ENCODE measurements at places on chromosomes 16 and 17.

GRCh38 chr16:84312783-84313382 is 18.2 kb downstream of the WFDC1 start:
- DNase-seq, result no peak

DNA sequence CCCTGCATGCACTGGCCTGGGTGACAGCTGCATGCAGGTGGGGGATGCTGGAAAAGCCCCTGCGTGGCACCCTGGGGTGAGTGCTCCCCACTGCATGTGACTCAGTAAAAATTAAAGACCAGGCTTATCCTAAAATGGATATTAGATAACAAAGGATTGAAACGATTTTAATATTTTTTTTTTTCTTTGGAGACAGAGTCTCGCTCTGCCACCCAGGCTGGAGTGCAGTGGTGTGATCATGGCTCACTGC is 334.9 kb downstream of the C16orf95 start:
- DNase-seq, result no peak

DNA sequence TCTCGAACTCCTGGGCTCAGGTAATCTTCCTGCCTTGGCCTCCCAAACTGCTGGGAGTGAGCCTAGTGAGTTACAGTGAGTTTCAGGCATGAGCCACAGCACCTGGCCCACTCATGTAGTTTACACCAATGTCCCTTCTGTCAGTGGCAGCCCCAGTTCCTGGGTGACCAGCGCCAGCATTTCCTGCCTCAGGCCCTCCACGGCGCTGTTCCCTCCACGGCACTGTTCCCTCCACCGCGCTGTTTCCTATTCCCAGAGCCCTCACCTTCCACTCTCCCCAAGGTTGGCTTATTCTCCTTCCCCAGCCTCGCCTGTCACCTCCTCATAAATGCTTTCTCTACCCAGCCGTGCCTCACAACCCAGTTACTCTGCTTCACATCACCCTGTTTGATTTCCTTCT is 32.6 kb downstream of the ITGAE start:
- DNase-seq, result no peak

GRCh38 chr17:76420356-76421043 is 32.5 kb downstream of the UBE2O start:
- no peak for DNase-seq

GRCh38 chr17:17738901-17739300 is 57.6 kb downstream of the RAI1 start:
- DNase-seq, result no peak

DNA sequence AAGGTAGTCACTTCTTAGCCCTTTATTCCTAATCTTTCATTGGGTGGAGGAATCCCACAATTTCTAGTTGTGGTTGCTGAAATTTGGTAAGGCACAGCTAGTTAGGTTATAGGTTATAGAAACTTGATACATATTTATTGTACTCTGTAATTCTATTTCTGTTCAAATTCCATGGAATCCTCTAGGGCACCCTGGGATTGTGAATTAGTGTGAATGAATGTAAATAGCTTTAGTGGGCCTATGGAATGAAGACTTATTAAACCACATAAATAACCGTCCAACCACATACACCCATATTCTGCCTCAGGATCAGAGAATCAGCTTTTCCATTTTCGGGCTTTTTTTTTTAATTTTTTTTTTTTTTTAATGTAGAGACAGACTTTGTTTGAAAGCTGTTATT is 9.2 kb downstream of the TANC2 start:
- DNase-seq, result no peak

DNA sequence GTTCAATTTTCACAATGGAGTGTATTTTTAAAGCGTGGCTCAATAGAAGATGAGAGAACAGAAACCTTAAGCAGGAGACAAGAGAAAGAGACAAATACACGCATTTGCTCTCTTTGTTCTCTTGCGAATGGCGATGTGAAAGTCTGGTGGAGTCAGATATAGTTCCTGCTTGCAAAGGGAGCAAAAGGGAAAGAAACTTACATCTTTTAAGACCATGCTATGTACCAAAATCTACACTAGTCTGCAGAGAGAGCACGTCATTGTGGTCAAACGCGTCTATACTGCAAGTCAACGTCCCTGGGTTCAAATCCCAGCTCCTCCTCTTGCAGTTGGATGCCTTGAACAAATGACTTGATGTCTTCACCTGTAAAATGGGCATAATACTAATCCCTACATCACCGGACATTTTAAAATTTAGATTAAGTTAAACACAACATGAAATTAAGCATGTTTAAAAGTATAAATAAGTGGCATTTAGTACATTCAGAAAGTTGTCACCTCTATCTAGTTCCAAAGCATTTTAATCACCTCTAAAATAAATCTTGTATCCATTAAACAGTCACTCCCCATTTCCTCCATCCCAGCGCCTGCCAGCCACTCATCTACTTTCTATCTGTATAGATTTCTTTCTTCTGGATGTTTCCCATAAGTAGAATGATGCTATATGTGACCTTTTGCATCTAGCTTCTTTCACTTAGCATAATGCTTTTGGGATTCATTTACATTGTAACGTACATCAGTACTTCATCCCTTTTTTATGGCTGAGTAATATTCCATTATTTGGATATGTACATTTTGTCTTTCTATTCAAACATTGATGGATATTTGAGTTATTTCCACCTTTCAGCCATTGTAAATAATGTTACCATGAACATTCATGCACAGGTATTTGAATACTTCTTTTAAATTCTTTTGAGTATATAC is 406.9 kb downstream of the TMEM114 start:
- DNase-seq, result no peak

DNA sequence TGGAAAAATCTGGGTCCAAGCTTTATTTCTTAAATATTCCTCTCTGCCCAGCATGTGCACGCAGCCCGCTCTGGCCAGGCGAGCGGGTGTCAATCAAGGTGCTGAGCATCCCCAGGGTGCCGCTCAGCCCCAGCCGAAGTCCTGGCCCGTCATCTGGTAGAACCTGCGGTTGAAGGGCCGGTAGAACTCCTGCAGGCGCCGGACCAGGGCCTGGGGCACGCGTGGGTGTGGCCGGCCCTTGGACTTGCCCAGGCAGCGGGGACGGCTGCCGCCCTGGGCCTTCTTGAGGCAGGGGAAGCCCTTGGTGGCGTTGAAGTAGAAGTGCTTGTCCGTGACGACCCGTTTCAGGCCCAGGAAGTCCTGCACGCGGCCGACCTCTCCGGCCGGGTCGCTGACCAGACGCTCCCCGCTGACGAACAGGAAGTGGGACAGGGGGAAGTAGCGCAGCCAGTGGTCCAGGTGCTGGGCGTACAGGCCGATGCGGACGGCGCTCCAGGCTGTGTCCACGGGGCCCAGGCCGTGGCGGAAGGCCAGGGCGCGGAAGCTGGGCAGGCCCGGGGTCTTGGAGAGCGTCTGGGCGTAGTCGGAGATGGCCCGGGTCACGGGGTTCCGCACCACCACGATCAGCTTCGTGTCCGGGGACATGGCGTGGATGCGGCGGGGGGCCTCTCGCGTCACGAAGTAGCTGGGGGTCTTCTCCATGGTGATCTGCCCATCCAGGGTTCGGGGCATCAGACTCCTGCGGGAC is 6.6 kb downstream of the HS3ST6 start:
- no peak for DNase-seq

GRCh38 chr16:66844342-66845079 is at the start of gene CA7:
Gene CA7, plus strand, starts transcription at chr16:66844414. Its CDS starts 74 bp downstream, at chr16:66844488.
- DNase-seq, result no peak

GRCh38 chr17:33285413-33285812 is 7.7 kb downstream of the ASIC2 start:
- DNase-seq, result no peak

DNA sequence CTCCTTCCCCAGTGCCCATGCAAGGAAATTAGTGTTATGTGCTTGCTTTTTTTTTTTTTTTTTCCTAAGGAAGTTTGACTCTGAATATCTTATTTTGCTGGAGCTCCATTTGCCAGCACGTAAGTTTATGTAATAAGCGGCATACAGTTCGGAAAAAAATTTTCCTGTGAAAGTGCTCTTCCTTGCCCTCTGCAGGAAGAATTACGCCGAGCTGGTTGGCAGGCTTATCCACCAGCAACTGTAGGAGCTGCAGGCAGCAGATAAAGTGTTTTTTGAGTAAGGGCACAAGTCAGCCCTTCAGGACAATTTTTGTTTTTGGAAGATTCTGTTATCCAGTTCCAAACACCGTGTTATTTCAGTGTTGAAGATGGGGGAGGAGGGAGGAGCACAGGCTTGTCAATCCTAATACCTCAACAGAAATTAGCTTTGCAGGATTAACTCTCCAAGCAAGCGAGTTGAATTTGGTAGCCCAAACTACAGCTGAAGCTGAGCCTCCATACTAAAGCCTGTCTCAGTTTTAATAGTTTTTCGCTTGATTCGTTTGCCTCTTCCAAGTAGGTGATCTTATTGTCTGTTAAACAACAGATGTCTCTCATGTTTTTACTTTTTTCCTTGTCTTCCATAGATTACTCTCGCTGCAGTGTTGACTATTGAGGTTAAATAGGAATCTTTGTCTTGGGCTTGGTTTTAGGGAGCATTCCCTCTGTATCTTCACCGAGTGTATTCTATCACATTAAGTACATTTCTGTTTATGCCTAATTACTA is 1.1 kb downstream of the SPECC1 start:
- DNase-seq, result no peak

DNA sequence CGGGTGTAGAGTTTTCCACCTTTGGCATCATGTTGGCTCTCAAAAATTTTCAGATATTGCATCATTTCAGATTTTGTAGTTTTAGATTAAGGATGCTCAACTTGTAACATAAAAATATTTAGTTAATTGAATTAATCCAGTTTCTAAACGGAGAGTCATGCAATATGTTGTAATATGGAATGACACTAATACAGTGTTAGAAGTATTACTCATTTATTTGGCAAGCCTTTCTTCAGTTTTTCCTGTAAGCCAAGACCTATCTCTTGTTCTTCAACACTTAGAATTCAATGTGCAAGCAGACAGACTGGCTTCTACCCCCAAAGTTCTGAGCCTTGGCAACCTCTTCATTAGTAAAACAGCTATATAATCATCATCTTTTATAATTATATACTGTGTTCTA is 985.0 kb upstream of the GOT2 start:
- DNase-seq, result no peak

DNA sequence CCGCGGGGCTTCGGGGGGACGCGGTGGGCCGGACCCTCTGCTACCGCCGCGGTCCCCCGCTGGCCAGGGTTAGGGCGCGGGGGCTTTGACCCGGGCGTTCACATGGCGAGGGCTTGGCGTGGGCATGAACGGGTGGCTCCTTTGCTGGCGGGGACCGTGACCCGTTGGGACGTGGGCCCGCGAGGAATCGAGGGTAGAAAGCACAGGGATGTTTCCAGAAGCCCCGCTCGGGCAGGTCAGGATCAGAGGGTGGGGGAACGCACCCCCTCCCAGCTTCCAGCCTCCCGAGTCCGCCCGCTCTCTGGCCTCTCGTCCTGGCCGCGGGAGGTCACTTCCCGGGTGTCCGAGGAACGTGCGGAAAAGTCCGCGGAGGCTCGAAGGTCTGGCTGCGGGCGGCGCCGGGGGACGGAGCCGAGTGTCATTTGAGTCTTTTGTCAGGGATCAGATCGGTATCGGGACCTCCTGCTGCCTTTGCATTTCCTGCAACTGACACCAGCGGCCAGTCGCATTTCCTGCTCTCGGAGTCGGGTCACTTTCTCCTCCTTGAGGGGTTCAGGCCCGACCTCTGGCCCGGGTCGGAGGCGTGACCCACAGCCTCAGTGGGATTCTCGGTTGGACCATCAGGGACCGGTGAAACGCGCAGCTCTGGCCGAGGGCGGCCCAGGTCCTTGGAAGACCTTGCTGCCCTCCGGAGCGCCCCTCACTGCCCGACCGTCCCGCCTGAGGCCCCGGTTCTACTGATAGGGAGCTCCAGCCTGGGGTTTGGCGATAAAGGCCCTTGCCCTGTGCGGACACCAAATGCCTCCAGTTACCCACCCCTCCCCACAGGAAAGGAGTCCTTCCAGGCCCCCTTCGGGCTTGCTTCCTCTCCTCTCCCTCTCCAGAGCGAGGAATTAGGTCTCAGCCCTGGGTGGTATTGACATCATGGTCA is 702 bp upstream of the WNT3 start:
- DNase-seq, result no peak

DNA sequence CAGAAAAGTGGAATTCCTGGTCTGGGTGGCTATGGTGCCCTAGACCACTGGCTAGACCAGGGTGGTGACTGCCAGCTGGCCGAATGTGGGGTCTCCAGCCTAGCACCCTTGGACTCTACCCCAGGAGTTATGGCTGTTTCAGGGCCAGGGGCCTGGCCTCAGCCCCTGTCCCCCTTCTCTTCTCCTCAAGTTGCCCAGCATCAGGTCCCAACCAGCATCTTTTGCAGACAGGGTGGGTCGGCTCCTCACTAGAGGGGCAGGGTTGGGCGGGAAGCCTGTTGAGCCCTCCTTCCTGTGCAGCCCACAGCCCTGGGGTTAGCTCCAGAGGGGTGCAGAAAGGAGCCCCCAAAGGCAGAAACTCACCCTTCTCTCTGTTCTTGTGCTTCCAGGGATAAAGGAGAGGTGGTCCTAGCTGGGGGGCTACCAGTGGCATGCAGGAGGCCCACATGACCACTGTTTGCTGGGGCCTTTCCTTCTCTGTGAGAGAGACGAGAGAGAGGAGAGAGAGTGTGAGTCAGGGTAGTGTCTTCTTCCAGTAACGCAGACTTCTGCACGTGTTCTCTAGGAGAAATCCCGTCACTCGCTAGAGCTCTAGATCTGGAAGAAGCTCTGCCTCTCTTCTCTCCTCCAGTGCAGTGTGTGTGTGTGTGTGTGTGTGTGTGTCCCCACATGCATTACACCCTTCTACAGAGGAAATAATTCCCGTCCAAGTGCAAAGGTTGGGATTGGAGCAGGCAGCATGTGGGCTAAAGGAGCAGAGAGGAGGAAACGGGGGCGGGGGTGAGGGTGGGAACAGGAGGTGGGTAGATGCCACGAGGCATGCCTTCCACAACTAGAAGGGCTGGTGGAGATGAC is 209.4 kb downstream of the SEC14L1 start:
- DNase-seq, result no peak

- peak; percentile 26 for DNase-seq
Measured at GRCh38 chr17:82892899-82893565, 53.2 kb upstream of the ZNF750 start.

- DNase-seq, result no peak
Measured at GRCh38 chr17:69884846-69885245, 190.2 kb upstream of the KCNJ16 start.
